ENCODE measurements at places on chromosomes 2 and 18. TPM values are rescaled to one million over a fixed set of nuclear protein-coding genes. Genes with fewer than 3 reads are reported as not detected.

- DNase-seq: no peak
Observed at GRCh38 chr2:17177088-17177487, 341.2 kb downstream of the RAD51AP2 start.

DNA sequence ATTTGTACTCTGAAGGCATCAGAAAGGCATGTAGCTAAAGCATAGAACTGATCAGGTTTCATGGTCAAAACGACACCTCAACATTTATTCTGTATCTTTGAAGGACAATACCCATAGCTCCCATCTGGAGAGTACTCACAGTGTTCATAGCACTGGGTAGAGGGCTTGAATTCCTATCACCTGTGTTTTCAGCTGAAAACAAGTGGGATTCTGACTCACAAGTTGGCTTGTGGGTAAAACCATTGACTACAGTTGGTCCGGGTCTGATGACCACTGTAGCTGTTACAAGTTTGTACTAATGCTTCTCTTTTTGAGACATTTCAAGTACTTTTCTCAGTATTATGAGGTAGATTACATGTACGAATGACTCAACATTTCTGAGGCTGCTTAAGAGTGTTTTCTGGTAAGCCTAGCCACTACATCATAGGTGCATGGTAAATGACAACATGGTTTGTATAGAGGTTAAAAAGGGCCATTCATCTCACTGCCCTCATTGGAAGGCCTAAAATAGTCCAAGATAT is 68.6 kb upstream of the PELI1 start:
- DNase-seq: no peak

DNA sequence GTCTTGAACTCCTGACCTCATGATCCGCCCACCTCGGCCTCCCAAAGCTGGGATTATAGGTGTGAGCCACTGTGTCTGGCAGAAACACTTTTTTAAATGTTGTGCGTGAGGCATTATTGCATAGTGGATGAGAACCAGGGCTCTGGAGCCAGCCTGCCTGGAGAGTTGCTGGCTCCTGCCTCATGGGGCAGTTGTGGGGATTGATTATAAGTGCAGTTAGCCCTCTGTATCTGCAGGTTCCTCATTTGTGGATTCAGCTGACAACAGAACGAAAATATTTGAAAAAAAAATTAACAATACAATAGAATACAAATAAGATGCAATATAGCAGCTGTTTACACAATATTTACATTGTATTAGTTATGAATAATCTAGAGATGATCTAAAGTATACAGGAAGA is 129.4 kb upstream of the EML6 start:
- no peak for DNase-seq

GRCh38 chr2:70050631-70051425 is 36.4 kb upstream of the PCBP1 start:
- no peak for DNase-seq

DNA sequence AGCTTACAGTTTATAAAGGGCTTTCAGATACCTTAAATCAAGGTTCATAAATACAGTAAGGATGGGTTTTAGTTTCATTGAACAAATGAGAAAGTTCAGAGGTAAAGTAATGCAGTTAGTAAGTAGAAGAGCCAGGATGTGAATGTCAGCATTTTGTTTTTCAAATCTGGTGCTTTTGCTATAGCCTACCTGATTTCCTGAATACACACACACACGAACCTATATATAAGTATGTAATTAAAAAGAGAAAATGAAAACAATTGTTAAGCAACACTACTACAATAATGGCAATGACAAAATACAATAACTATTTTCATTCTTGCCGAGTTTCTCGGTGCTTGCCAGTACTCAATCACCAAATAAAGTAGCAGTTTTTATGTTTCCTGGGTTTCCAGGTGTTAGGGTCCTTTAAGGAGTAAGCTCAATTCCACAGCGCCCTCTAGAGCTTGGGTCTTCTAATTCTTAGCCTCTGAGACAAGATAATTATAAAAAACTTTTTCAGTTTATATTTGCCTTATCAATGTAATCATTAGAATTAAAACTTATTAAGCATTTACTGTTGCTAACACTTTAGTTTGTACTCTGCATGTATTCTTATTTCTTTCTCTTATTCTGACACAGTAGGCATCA is 512.9 kb upstream of the ACVR2A start:
- no peak for DNase-seq

GRCh38 chr2:232568161-232568560 is 17.7 kb downstream of the EIF4E2 start:
- DNase-seq: no peak

GRCh38 chr18:58221060-58221725 is 177.2 kb downstream of the NEDD4L start:
- no peak for DNase-seq

GRCh38 chr2:144357623-144358373 is 162.1 kb downstream of the ZEB2 start:
- no peak for DNase-seq

DNA sequence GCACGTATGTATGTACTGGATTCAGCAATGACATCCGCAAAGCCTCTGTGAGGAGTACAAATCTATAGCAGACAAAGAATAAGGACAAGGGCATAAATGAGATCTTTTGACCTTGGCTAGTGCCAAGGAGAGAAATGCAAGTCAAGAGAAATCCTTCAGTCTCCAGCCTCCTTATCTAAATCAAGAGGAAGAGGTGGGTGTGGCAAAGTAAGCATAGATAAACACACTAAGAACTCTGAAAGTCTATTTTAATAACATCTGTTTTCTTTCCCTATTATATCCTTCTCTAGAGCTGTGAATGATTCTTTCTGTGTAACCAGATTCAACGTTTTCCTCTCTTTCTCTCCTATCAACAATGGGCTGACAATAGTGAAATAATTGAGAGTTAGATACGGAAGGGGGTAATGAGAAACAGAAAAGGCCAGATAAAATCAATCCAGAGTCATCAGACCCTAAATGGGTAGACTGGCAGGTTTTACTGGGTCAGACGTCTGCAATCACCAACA is 118.5 kb upstream of the ZFP36L2 start:
- DNase-seq: no peak

DNA sequence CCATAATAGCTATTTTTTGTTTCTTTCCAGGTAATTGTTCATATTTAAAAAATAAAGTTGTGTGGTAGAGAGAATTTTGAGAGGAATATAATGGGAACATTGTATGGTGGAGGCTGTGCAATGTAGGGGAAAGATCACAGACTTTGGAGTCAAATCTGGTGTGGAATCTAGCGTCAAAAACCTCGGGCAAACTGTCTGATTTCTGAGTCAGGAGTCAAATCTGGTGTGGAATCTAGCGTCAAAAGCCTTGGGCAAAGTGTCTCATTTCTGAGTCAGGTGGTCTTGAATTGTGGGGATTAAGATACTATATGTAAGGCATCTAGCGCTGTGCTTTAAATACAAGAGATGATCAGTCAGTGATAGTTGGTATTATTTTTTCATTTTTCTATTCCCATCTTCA is 5.1 kb downstream of the PTPN4 start:
- DNase-seq: no peak

- DNase-seq: no peak
Observed at GRCh38 chr2:59082657-59083056, 841.5 kb upstream of the FANCL start.

- no peak for DNase-seq
Observed at GRCh38 chr2:219997341-219997851, 370.0 kb downstream of the SLC4A3 start.

DNA sequence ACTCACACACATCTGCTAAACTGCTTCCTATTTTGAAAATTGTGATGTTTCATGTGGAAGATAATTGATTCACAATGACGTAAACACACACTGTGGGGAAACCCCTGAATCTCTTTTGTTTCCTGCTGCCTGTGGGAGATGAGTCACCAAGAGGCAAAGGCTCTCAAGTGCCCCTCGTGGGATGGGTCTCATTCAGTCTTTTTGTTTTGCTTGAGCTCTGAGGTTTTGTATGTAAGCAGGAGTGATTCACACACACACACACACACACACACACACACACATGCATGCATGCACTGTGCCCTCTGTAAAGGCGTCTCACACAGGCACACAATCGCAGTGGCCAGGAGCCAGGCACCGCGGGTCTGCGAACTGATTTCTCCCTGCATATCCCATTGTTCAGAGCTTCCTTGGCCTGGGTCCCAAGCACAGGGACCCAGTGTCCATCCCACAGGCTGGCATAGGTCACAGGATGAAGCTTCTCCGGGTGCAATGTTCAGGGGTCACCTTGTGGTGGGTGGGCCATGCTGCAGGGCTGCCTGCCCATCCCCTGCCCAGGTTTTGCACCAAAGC is 12.1 kb upstream of the ARHGEF4 start:
- DNase-seq: no peak

GRCh38 chr2:119784876-119785275 is 25.2 kb downstream of the PTPN4 start:
- no peak for DNase-seq

DNA sequence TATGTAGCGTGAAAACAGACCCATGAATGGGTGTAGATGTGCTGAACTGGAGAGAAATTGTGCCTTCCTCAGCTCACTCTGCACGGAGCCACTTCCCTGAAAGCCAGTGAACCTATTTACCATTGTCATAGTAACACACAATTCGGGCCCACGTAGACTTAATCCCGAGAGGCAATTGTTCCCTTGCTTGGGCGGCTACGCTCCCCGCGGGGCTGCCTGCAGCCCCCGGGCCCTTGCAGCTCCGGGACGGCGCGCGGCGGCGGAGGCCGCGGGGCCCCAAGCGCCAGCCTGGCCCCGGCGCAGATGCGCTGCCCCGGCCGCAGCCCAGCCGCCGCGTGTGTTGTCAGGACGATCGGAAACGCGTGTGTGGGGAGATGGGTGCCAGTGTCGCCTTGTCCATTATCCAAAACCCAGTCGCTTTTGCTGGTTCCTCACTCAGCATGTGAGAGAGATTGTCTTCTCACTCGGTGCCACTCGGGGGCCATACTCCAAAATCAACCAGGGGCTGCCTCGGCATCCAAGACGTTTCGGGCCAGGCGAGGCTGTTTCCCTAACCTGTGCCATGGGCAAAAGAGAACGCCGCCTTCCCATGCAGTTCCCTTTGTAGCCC is 17.9 kb upstream of the LRRTM1 start:
- no peak for DNase-seq

DNA sequence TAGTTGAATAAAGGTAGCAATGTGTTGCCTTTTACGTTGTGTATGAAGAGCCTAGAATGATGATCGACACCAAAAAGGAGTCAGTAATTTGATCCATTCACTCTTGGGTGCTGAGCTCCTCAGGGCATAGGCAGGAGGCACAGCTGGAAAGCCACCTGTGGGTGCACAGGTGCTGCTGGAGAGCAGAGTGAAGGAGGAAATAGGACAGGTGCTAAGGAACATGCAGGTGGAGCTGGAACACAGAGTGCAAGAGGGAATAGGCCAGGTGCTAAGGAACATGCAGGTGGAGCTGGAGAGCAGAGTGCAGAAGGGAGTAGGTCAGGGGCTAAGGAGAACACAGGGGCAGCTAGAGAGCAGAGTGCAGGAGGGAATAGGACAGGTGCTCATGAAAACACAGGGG is 86.1 kb downstream of the SH3YL1 start:
- no peak for DNase-seq

GRCh38 chr2:49113046-49113445 is 41.3 kb downstream of the FSHR start:
- no peak for DNase-seq

DNA sequence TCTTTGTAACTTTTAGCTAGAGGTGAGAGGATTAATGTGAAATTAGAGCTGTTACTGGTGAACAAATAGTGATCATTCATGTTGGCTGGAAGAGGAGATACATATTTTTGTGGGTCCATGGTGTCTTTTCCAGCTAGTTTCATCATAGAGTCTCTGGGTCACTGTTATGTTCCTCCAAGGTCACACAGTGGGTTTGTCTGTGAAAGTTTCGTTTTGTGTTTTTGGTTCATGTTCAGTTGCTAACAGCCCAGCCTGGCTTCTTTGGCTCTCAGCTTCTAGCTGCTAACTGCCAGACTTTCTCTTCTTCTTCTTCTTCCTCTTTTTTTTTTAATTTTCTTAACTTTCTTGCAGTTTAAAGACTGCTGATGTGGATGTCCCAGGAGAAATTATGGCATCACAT is 480.0 kb upstream of the SYT4 start:
- no peak for DNase-seq

- no peak for DNase-seq
Observed at GRCh38 chr2:135843671-135844070, 6.7 kb upstream of the LCT start.

DNA sequence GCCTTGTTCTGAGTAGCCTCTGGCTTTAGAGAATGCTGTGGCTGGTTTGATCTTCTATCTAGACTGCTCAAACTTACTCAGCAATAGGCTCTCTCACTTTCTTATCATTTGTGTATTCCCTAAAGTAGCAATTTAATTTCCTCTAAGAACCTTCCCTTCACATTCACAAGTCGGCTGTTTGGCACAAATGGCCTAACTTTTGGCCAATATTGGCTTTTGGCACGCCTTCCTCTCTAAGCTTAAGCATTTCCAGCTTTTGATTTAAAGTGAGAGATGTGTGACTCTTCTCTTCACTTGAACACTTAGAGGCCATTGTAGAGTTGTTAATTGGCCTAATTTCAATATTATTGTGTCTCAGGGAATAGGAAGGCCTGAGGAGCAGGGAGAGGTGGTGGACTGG is 219.5 kb upstream of the PXDN start:
- DNase-seq: no peak

DNA sequence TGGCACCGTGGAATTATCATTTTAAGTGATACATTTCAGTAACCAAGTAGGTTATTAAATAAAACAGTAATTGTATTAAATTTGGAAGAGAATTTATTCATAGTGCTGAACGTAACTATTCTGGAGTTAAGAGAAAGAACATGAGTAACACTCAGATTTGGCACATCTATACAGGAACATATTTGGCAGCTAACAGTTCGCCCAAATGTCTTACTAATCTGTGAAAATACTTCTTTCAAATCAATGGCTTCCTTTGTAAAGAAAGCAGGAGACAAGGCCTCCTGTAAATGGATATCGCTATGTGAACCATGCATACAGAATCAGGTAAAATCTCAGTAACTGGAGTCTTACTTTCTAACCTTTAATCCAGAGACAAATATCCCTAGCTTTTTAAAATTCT is 64.4 kb downstream of the ZNF516 start:
- DNase-seq: no peak

DNA sequence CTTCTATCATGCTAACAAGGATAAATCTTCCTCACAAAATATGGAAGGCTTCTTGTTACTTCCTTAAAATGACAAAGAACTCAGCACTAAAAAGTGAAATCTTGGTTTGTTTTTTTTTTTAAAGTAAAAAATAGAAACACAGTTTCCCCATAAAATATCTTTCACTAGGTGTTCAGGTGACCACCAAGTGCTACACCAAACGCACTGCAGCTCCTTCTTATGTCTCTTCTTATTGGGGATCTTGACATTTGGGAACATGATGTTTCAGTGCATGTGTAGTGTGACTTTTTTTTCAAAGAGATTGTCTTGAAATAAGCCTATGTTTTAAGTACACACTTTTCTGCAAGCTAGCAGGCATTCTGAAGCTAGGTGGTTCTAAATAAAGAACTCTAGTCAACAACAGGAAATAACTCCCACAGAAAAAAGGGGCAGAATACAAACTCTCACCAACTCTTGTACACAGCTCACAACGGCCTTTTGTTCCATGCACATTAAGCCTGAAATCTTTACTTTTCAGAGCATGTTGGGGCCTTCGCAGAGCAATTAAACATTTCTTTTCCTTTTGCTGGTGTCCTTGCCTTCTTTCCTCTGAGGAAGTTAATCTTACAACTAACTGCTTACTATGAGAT is 13.2 kb upstream of the SERTAD2 start:
- no peak for DNase-seq

Gene ACTG2
- 441 TPM for polyA plus RNA-seq

Gene NFATC1
- 2.4 TPM for polyA plus RNA-seq

Gene CFC1
- polyA plus RNA-seq: not detected

Gene DYSF
- 4.1 TPM for polyA plus RNA-seq

Gene ABHD1
- 0.15 TPM for polyA plus RNA-seq

Gene QPCT
- 2.5 TPM for polyA plus RNA-seq

Gene TTC21B
- 4.6 TPM for polyA plus RNA-seq

Gene DES
- 264 TPM for polyA plus RNA-seq
